Forelimb muscle (tissue), 1 donor: ENCODE measurements at places on chromosomes 1 and 21. TPM values are rescaled to one million over a fixed set of nuclear protein-coding genes. Genes with fewer than 3 reads are reported as not detected.

The CTNNBIP1 gene
- polyA plus RNA-seq, result 63.1 TPM

The SH2D5 gene
- 0.15 TPM for polyA plus RNA-seq

The CHI3L1 gene
- polyA plus RNA-seq, result 1.1 TPM

The BMP8B gene
- polyA plus RNA-seq, result 1.3 TPM

The TXNIP gene
- 238 TPM for polyA plus RNA-seq

The SLC9C2 gene
- not detected for polyA plus RNA-seq

The TEX38 gene
- 0.27 TPM for polyA plus RNA-seq

The LCE1F gene
- polyA plus RNA-seq, result not detected

The RGS13 gene
- 0.71 TPM for polyA plus RNA-seq

The SLC50A1 gene
- 18.6 TPM for polyA plus RNA-seq

The C1QA gene
- 22.2 TPM for polyA plus RNA-seq

The LCE1D gene
- polyA plus RNA-seq, result not detected

The CCDC30 gene
- 2.3 TPM for polyA plus RNA-seq

The PLA2G2F gene
- not detected for polyA plus RNA-seq

The ST3GAL3 gene
- polyA plus RNA-seq, result 32.6 TPM

The CFHR2 gene
- not detected for polyA plus RNA-seq

The APCS gene
- not detected for polyA plus RNA-seq

The CLCA1 gene
- not detected for polyA plus RNA-seq

The SYT6 gene
- polyA plus RNA-seq, result 1.7 TPM

The KCNE1 gene
- polyA plus RNA-seq, result 0.54 TPM
